ENCODE measurements at places on chromosomes 12 and 14.
A peak's percentile ranks its signal among the peaks of the same experiment; 100 is the strongest.

DNA sequence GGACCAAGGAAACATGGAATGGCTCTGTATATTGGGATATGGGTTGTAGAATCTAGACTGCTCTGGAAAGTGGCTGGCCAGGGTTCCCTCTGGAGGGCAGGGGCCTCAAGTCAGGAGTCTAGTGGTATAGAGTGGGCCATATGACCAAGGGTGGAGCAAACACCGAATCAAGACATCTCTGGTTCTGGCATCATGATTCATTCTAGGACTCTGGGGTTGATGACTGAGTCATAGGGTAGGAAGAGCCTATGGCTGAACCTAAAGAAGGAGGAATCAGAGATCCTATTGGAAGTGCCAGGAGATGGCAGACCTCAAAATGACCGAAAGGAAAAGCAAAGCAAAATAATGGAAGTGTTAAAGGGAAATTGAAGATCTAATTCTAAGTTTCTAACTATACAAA, 356.4 kb upstream of the PRICKLE1 start:
- no peak for DNase-seq

DNA sequence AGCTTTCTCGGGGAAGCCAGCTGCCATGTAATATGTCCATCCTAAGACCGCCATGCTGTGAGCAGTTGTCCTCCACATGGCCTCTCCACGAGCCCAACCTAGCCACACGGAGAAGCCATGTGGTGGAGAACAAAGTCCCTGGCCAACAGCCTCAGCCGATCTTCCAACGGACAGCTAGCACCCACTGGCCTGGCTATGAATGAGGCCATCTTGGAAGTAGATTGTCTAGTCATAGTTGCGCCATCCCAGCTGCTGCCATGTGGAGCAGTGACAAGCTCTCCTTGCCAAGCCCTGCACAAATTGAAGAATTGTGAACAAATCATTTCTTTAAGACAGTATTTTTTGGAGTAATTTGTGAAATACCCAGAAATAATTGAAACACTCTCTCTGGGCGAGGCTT, 49.3 kb upstream of the USP44 start:
- DNase-seq = no peak

- no peak for DNase-seq
Measured at GRCh38 chr14:54450535-54450934, 9.4 kb upstream of the CNIH1 start.

DNA sequence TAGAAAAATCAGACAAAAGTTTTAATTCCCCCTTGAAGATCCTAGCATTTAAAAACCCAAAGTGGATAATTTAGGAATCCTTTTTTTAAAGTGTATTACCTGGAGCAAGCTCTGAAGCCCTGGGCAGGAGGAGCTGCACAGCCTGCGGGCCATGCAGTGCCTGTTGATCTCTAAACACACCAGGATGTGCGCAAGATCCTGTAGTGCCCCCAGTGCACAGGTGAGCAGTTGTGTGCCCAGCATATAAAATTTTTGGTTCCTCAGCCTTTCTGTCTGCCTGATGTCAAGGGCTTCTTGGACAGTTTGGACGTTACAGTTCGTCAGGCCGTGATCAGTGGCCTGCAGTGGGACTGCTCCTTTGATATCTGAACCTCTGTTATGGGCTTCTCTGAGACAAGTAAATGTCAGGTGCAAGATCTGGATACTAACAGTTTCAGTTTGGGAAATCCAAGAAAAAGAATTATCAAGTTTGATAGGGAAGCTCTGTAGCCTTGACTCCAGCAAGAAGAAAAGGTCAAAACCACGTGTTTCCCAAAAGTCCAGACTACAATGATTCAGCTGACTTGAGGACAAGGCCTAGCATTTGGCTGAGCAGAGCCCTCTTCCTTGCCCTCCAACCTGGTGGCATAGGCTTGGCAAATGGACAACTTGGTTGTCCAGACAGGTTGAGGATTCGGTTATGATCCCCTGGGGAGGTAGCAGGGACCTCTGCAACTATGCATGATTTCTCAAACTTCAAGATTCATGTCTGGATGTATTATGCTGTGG, 1.0 kb downstream of the ATXN7L3B start:
- no peak for DNase-seq

GRCh38 chr14:102222009-102222575, 82.4 kb downstream of the WDR20 start:
- DNase-seq = no peak

GRCh38 chr14:93566065-93566693, 135.4 kb downstream of the UNC79 start:
- DNase-seq = no peak

- DNase-seq = no peak
Measured at GRCh38 chr14:35202195-35202594, 79.8 kb downstream of the PRORP start.

- no peak for DNase-seq
Measured at GRCh38 chr12:100077367-100077766, 65.3 kb downstream of the BLTP3B start.

- DNase-seq = no peak
Measured at GRCh38 chr12:44507461-44507860, 368.7 kb downstream of the NELL2 start.

GRCh38 chr14:97712471-97712870, 915.3 kb downstream of the VRK1 start:
- DNase-seq = no peak

GRCh38 chr12:115423546-115423987, 739.6 kb upstream of the TBX3 start:
- no peak for DNase-seq

DNA sequence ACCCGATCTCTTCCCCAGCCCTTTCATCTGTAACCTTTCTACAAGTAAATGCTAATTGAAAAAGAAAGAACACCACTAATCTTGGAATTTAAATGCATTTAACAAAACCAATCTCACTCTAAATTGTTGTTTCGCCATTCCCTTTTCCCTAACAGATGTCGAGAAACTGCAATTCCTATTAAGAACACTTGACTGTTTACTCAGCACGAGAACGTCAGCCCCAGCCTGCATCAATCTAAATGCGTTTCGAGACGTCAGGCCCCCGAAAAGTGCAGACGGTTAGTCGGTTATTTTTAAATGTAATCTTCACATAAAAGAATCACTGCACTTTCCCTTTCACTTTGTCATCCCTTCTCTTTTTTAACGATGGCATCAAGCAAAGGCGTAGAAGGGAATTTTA, 837.6 kb downstream of the VRK1 start:
- no peak for DNase-seq

- DNase-seq = no peak
Measured at GRCh38 chr14:65156568-65157366, 54.5 kb upstream of the MAX start.

DNA sequence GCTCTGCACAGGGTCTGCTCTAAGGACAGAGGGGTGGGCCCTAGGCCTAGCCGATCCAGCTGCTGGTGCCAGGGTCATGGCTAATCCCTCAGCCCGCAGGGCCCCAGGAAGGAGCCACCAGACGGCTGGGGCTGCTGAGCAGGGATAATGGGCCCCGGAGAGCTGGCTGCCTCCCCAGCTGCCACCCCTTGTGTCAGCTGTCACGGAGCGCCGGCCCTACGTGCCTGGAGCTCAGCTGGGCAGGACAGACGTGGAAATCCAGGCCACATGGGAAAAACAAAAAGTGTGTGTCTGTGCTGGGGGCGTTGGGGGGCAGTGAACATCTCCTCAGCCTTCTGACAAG, 36.2 kb downstream of the CHGA start:
- DNase-seq = no peak

DNA sequence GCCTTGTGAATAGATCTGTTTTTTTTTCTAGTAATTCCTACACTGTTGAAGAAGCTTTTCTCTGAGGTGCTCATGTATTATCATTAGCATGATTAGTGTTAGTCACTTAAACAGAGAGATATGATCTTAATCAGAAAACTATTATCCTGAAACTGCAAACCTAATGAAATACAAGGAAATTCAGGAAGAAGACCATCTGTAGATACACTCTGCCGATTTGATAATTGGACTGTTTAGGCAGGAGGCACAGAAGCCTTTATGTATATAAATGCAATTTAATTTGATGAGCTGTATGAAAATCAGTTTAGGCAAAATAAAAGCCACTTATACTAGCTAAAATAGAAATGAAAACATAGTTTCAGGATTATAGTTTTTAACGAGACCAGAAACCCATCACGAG, 23.3 kb downstream of the PDZRN4 start:
- no peak for DNase-seq

- no peak for DNase-seq
Measured at GRCh38 chr12:62575036-62575435, 108.4 kb downstream of the MON2 start.

GRCh38 chr14:102206918-102207317, 67.2 kb downstream of the WDR20 start:
- no peak for DNase-seq

DNA sequence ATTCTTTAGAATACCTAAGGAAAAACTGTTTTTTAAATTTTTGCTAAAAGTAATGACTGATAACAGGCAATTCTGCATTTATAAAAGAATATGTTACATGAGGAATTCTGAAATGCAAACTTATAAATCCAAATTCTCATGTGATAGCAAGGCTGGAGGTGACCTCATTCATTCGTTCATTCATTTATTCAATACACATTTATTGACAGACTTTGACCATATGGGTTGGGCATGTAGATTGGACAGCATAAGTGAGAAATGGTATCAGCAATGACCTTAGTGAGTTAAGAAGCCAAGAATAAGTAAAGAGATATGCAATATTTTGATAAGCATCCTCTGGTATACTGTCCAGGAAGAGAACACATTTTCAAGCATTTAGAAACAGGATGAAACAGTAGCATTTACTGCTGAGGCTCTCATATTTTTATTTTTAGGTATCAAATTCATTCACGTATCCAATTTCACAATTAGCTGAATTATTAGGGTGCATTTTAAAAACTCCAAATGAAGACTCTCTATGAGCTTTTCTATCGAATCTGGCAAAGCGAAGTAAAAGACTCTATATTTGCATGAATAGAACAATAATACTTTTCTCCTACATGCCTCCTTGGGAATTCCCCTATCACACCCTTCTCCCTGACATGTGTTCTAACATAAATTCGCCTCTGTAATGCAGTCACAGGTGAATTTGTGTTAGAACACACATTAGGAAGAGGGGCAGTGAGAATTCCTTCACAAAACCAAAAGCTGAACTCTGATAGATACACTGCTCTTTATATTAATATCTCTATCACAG, 49.9 kb downstream of the PEBP1 start:
- DNase-seq = no peak

GRCh38 chr12:50006280-50006679, 19.0 kb downstream of the RACGAP1 start:
- DNase-seq = no peak

DNA sequence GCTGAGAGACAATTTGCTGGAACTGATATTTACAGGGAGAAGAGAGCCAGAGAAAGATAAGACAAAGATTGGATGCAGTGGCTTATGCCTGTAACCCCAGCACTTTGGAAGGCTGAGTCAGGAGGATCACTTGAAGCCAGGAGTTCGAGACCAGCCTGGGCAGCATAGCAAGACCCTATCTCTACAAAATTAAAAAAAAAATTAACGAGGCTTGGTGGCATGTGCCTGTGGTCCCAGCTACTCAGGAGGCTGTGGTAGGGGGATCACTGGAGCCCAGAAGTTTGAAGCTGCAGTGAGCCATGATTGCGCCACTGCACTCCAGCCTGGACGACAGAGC, 2.9 kb upstream of the P2RX7 start:
- DNase-seq = no peak

DNA sequence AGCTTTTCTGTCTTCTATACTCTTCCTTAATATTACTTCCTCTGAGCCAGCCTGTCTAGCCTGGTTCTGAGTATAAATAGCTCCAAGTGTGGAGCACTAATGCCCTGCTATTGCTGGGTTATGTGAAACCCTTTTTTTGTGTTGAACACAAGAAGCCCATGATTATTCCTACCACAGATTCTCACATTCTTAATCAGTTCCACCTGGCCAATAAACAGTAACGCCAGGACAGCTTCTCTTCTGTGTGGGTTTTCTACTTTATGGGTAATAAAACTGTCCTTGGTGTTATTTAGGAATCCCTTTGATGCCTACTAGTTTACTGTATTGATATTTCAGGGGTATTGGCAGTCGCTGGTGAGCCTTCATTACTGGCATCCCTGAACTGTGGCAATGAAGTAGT, 48.9 kb upstream of the LRIG3 start:
- no peak for DNase-seq

DNA sequence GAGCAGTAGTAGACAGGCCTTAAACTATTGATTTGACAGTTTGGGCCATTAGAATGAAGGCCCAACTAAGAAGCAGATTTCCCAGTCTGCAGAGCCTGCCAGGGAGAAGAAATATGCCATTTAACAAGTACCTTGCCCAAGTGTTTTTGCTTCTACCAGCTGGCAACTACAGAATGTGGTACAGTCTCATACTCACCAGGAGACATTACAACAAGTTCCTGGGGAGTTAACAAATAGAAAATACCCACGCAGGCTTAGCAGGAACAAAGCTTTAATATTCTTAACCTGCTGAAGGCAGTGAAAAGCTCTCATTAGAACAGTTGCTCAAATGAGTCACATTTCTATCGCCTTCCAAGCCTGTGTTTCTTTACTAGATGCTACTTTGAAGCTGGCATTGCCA, 241.0 kb downstream of the TMEM117 start:
- no peak for DNase-seq

DNA sequence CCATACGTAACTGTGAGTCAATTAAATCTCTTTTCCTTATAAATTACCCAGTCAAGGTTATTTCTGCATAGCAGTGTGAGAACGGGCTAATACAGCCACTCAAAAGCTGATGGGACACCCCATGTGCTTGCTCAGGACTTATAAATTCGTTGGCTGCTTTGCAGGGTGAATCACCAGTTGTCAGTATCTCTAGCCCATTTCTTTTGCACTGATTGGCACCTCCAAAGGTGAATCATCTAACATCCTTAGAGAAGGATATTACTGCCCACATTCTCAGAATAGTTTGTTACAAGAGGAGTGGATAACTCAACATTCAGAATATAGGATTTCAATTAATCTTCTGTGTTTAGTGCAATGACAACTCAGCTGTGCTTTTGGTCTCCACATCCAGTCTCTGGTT, 601.5 kb downstream of the KCNH5 start:
- DNase-seq = peak; percentile 53

GRCh38 chr14:101719708-101720107, 41.8 kb upstream of the PPP2R5C start:
- no peak for DNase-seq

GRCh38 chr14:52494444-52494843, 57.9 kb downstream of the TXNDC16 start:
- DNase-seq = no peak

GRCh38 chr12:7907009-7907408, 29.0 kb downstream of the SLC2A3 start:
- DNase-seq = peak; percentile 26

DNA sequence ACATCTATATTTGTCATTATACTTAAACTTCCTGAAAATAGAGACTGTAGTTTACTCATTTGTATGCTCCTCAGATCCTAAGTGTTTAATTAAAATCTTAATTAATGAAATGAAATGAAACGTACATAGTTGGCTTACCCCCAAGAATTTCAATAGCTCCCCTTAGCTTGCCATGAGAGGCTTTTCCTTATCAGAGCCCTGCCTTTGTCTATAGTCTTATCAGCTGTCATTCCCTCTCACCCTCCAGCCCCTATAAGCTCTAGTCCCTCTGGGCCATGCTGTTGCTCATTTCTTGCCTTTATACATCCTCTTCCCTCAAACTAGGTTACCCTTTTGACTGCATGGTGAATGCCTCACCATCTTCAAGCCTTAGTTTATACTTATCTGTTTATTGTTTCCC, 1.1 kb upstream of the RTRAF start:
- DNase-seq = no peak

- no peak for DNase-seq
Measured at GRCh38 chr14:100239211-100239839, 381 bp downstream of the YY1 start.
